ENCODE measurements at places on chromosomes 16 and 17.

- no peak for DNase-seq
These were observed 37.6 kb upstream of the DHRS7B start for GRCh38 chr17:21089145-21089544.

- DNase-seq = no peak
These were observed 32.6 kb downstream of the NUBP1 start for GRCh38 chr16:10776280-10776679.

- DNase-seq = no peak
These were observed 19.0 kb downstream of the MEAK7 start for GRCh38 chr16:84485255-84486010.

DNA sequence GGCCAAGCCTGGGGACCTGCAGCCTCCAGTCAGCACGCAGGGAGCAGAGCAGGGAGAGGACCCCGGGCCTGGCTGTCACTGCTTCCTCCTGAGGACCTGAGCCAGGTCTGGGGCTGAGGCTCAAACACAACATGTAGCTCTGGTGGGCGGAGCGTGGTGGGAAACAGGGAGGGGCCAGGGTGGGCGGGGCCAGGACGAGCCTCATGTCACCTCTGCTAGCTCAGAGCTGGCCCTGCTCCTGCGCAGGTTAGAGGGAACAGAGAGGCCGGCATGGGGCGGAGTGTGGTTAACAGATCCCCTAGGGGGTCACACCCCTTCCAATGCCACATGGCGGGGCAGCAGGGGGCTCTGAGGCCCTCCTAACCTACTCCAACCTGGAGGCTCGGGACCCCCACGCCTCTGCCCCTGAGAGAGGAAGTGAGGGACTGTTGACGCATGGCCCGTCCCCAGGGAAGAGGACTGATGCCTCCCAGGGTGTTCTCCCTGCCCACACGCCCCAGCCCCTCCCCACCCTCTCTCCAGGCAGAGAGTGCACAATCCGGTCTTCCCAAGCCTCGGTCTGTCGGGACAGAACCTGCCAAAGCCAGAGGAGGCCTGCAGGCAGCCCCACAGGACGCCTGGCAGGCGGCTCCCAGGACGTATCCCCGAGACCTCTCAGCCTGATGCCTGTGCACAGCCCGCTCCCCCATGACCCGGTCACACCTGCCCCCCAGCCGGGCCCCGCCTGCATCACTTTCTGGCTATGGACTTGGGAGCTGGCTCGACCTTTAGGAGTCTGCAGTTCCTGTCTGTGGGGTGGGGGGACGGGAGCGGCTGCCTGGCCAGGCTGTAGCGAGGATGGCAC is 15.2 kb downstream of the PIEZO1 start:
- peak; percentile 77 for DNase-seq

DNA sequence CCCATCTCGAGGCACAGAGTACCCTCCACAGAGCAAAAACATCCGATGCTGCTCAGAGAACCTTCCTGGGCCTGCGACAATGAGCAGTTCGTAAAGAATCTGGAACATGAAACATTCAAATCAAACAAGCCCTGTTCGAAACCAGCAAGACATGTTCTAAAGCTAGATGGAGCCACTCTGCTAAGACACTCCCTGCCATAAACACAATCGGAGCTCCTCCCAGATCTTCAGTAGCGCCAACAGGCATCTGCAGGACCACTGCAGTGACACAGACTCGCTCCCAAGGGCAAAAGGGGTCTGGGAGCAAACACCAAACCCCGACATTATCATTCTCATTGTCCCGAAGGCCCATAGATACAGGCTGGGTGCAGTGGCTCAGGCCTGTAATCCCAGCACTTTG is 108.7 kb downstream of the ZFHX3 start:
- DNase-seq = no peak

- no peak for DNase-seq
These were observed 46.1 kb upstream of the SLC25A19 start for GRCh38 chr17:75335315-75335714.

DNA sequence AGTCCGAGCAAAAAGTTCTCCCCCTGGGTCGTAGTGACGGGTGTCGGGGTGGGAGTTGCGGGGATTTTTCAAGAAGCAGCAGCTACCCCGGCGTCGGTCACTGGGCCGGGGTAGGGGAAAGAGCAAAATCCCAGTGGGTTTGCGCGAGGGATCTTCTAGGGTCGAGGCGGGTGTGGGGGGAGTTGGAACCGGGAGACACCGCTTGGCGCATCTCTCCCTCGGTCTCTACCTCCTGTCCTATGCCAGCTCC is 2.3 kb upstream of the UBTF start:
- no peak for DNase-seq

- DNase-seq = peak; percentile 66
These were observed 7.3 kb upstream of the RHOT2 start for GRCh38 chr16:660459-661183.

- no peak for DNase-seq
These were observed 72.1 kb upstream of the CIBAR2 start for GRCh38 chr16:85184404-85184803.

DNA sequence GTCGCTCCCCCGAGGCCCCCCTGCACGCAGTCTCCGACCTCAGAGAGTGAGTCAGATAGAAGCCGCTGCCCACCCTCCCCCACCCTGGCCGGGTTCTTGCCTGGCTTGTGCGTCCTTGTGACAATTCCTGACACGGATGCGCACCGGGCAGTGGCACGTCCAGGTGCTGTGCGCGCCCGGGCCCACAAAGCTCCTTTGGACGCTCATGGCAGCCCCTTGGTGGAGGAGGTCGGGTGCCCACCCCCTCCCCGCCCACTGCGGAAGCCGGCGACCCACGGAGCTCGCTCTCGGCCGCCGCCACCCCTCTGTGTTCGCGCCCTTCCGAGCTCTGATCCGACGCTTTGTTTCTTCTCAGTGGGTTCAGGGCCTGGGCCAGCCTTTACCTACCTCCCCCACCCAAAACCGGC is 662 bp upstream of the TUBB3 start:
- DNase-seq = no peak

DNA sequence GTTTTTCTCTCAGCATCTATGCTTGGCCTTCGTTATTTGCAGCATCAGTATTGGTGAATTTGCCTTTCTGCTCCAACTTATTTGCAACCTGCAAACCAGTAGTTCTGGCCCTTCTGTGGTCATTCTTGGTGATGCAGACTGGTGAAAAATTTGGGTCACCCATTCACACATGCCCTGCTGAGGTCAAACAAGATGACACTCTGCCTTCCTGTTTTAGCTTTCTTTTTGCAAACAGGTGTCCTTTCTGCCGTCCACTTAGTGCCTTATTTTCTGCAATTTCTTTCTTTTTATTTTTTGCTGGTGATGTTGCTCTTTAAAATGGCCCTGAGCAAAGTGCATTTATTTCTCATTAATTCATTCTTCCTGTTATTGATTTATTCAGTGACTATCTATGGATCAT is 31.3 kb downstream of the PLCG2 start:
- no peak for DNase-seq

DNA sequence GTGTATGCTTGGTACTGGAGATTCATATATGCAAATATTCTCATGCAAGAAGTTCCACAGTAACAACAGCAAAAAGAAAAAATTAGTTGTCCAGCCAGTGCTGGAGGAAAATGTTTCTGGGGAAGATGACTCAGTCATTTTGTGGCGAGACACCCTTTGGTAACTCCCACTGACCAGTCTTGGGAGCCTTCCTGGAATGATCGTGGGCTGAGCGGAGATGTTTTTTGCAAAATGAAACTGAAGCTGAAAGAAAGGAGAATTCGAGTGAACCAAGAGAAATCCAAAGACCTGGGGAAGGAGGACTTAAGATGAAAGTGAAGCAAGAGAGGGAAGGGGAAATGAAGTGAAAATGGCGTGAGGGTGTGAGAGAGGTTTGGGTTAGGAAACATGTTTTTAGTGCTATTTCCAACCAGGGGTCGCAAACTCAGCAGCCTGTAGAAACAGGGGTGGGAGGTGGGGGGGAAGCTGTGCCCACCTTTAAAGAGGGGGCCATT is 5.2 kb downstream of the ITPRIPL2 start:
- DNase-seq = no peak

All from NT2/D1 (cell line).